ENCODE measurements at places on chromosomes 1 and 21.

GRCh38 chr1:97046765-97047420, 325.3 kb downstream of the PTBP2 start:
- no peak for DNase-seq

DNA sequence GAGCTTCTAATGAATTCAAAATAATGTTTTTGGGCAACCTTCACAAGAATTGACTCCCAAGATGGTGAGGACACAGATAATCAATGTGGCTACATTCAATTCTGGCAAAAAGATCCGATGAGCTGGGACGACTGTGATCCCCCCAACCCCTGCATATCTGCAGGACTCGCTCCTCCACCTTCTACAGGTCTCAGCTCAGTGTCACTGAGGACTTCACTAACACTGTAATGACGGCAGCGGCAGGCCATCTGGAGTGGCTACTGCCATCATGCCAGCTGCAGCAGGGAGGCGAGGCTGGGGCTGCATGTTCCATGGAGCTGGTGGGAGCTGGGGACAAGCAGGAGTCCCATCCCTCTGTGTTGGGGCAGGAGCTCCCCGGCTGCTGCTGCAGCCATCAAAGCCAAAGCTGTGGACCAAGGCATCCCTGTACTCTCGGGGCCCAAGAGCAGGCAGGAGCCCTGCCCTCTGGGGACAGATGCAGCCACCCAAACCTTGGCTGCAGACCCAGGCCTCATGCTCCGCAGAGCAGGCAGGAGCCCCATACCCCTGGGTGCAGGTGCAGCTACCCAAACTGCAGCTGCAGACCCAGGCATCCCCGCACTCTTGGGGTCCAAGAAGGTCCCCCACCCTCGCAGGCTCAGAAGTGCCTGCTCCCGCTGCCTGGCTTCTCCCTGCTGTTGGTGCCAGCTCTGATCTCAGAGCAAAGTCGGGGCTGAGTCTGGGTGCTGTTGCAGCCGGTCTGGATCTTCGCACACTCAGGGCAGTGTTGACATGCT, 12.2 kb upstream of the DHRS3 start:
- no peak for DNase-seq

DNA sequence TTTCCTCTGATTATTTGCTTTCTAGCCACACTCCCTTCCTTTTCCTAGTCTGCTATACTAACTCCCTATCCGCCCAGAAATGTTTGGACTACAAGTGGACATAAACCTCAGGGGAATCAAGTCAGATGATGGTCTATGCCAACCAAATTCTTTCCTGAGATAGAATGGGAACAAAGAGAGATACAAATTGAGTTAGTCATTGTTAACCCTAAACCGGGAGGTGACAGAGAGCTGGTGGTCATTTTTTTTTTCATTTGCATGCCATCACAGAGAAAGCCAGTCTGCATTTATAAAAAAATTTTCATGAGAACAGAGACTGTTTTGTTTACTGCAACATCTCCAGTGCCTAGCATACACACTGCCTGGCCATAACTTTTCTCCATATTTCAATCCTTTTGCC, 35.0 kb downstream of the MYSM1 start:
- DNase-seq, result no peak

- DNase-seq, result no peak
Measured at GRCh38 chr1:42692461-42692860, 10.2 kb downstream of the YBX1 start.

DNA sequence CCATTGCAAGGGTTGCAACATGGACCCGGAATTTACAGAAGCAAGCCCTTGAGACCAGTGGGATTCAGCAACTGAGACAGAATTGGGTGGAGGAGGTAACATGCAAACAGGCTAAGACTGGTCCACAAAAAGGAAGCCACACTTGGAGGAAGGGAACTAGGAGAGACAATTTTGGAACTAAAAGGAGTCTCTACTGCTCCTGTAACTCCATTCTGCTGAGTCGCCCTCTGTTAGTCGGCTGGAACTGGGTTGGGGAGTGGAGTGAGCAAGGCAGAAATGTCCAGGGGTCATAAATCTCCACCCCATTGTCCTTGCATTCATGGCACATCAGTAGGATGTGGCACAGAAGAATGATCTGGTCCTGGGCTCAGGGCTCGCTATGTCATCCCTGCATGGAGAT, 5.1 kb downstream of the LAMB3 start:
- DNase-seq, result no peak

Data from NCI-H2107 (cell line).